Stimulated activated CD4-positive, alpha-beta T cell treated with anti-CD3 and anti-CD28 coated beads, Interleukin-2, amount 100 ng/mL, for 48 hours (primary cell): ENCODE measurements at places on chromosomes 3 and 15.

- DNase-seq = no peak
Measured at GRCh38 chr3:56826831-56827722, 25.3 kb upstream of the ARHGEF3 start.

DNA sequence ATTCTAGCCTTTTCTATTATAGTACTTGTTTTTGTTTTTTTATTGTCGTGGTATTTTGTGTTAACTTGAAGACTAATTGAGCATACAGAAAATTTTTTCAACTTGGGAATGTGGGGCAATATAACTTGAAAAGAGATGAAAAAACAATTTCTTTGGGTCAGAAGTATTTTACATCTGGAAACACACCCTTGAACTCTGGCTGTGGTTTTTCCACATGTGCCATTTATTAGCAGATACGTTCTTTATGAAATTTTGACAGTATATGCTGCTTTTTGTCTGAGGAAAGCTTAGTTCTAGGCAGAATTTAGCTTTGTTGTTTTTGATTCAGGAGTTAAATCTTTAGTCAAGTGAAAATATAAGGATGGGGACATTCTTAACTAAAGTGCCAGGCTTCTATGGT lies 44.7 kb downstream of the TCF12 start:
- no peak for DNase-seq

DNA sequence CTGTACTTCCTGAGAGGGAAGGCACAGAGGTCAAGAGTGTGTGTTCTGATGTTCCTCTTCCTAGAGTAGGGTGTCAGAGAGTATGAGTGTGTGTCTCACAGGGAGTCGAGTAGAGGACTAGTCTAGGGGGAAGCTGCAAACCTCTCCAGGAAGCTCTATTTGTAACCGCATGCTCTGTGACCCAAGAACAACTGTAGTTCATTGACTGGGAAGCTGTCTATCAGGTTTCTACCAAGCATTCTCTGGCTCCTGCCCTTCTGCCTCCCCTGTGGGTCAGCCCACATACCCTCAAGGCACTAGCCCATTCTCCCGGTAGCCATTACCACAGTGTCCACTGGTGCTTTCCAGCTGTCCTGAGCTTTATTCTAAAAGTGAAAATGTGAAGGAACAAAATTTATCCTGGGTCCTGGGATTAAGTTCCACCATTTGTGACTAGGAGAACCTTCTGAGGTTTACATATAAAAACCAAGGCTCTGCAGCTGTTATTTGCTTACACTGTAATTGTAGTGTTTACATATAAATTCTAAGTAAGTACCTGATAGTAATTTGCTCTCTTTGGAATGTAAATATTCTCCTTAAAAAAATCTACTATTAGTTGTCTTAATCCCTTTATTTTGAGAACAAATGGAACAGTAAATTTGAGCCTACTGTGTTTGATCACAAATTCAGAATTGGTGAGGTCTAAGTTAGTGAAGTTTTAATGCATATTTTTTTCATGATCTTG lies 40.7 kb downstream of the MYRIP start:
- no peak for DNase-seq

DNA sequence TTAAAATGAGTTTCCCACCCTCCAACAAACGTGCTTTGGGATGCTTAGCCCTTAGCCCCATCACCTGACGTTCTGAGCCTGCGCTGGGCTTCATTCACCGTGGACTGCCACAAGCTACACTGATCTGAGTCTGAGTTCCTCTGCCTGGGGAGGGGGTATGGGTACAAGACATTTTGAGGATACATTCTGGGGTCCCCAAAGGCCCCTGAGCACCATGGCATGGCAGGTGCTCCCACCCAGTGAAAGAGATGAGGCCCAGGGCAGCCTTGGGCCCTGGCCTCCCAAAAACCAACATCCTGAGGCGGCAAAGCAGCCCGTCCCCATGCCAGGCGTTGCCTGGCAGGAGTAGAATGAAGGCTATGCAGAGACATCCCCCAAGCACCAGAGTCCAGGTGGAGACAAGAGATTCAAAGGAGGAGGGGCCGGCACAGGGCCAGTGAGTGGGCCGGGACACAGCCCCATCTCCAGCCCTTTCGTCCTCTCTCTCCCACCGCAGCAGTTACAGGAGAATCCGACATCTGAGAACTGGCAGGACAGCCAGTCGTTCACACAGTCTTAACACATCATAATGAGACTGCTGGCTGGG lies 74.5 kb downstream of the VGLL4 start:
- no peak for DNase-seq

DNA sequence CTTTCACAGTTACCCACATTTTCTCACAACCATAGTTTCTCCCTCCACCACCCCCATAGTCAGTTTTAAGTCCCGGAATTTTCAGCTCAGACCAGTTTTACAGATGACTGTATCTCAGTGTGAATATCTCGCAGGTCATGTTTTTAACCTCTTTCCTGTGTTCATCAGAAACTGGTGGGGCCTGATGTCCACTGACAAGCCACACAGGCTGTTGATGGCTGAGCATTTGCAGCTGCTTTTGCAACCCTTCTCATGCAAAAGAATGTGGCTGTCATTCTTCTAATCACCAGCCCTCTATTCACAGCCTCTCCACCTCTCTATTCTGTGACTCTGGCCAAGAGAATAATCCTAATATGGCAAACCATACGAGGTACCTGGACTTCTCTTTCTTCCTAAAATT lies 8.5 kb downstream of the GYG1 start:
- no peak for DNase-seq

GRCh38 chr3:64939747-64940450 lies 252.1 kb upstream of the ADAMTS9 start:
- DNase-seq = no peak

DNA sequence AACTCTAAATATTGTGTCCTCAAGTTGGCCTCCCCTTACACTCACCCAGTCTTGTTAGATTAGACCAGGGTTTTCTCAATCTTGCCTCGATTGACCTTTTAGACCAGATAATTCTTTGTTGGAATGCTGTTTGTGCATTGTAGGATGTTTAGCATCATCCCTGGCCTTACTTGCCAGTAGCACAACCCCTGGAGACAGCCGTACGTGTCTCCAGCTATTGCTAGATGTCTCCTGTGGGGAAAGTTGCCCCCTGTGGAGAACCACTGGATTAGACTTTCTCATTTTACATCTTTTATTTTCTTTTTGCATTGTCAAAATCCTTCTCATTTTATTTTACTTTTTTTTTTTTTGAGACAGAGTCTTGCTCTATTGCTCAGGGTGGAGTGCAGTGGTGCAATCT lies 2.2 kb downstream of the WDR6 start:
- DNase-seq = no peak

GRCh38 chr3:55692957-55693558 lies 206.0 kb upstream of the WNT5A start:
- no peak for DNase-seq

GRCh38 chr3:36192901-36193300 lies 187.4 kb upstream of the STAC start:
- no peak for DNase-seq

DNA sequence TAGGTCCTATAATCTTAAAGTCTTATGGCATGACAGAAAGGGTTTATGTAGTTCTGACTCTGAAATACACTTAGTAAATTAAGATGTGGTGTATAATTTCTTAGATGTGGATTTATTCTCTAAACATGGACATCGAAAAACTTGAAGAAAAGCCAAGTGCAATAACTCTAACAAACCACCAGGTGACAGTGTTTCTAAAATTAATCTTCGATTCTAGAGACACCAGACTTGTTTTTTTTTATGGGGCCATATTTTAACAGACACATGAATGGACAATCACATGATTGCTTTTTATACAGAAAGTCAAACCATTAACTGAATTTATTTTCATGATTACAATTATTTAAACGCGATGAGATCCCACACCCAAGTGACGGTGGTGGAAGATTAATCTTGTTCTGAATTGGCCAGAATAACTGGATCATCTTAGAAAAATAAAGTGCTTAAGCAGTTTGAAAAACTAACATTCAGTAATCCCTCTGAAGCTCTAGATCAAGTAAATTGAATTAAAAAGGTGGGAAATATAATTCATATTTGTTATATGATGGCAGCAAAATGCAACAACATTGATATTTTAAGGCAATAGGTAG lies 305.1 kb downstream of the LSAMP start:
- no peak for DNase-seq

- DNase-seq = no peak
Measured at GRCh38 chr3:71966185-71966584, 181.2 kb upstream of the PROK2 start.

- no peak for DNase-seq
Measured at GRCh38 chr3:49570028-49570654, 15.9 kb downstream of the BSN start.

DNA sequence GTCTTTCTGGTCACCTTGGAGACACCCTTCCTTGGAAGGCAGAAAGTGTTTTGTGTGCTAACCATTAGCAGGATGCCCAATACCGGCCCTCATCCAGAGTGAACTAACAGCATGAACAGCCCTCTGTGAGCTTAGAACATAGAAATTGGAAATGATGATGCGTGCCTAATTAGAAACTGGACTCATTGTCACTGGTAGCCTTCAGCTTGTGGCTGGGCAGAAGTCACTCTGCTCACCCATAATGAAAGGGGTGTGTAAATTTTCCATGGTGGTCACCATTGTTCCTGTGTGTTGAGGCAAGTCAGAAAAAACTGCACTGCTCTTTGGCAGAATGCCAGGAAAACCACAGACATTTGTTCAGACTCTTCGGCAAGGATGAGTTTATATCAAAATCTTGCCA lies 74.7 kb upstream of the CNTN4 start:
- no peak for DNase-seq

DNA sequence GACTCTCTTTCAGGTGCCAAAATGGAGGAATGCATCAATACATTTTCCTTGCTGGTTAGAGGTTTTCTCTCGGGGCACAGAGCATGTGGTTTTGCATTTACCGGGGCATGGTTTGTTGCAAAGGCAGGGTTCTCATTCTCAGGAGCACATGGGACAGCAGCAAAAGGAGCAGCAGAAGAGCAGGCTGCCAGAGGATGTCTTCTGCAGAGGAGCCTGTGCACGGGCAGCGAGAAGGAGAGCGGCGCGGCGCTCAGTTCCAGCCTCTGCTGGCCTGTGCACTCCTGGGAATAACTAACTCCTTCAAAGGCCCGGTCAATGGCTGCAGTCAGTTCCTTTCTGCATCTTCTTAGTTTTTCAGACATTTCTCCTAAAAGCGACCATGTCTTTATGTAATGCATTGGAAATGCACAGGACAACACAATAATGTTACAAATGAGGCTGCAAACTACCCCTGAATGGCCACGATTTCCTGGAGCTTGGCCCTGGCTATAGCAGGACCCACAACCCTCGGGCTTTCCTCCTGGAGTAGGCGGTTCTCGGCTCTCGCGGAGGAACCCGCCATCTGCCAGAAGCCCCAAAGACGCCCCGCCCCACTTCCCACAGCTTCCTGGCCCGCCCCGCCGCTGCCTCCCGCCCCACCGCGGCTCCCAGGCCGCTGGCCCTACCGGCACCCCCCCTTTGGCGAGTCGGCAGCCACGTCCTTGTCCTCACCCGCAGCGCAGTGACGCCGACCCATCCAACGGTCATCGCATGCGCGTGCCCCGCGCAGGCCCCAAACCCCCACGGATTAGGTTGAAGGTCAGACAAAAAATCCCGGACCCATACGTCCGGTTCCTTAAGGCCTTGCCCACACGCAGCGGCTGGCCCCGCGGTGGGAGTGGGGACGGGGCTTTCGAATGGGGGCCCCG lies at the start of gene C3orf62:
C3orf62 (minus strand) TSS at position 758 of the 908 bp plus-strand sequence; CDS start at position 398, 360 bp downstream.
- peak; percentile 74 for DNase-seq

- DNase-seq = no peak
Measured at GRCh38 chr3:7306901-7307300, 446.0 kb downstream of the GRM7 start.

DNA sequence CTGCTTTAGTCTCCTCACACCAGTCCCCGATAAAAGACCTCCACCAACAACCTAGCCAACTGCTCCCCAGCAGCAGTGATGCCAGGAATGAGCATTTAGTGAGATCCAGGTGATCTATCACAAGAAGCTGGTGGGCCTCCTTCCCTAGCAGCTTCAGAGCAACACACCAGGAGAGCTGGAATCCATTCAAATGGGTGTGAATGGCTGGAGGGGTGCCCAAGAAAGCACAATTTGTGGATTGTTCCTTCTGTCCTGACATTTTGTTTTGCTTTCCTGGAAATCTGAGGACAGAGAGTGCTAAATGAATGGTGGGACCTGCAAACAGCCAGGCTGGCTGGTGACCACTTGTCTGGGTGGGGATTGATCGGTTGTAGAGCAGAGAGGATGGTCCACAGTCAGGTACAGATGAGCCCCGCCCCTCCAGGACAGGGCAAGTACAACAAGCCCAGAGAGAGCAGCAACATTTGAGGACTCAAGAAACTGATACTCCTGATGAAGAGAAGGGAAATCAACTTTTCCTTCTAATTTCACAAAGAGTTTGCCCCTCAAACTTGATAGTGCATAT lies 316.8 kb downstream of the VPS13C start:
- no peak for DNase-seq

DNA sequence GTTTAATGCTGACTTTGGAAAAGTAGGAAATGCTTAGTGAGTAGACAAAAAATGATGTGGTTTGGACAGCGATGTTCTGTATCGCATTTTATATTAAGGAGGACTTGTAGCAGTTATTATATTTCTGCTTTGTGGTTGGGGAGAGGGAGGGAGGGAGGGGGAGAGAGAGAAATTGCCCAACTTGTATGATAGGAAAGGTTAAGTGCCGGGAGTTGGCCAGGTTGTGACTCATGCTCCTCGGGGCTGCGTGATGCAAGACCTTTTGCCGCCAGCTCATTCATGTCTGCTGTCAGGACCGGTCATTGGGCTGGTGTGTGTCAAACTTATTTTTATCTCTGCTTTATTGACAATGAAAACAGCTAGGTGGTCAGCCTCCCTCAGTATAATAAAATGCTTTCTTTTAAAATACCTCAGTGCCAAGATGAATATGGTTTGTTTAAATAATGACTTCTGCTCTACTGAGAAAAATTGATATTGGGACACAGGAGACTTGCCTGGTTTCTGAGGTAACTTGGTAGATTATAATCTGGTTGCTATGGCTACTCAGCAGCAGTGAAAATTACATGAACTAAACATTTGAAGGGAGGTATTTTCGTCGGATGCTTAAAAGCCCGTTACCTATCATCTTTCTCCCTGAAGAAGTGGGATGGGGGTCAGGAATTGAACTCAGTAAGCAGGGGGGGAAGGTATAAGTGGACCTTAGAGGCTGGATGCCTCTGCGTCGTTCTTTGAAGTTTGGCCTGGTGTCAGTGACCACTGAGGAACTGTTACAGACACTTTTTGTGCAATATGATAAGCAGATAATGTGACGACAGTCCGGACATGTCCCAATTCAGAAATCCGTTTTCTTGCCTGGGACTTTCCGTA lies 90.7 kb downstream of the FNDC3B start:
- no peak for DNase-seq

- no peak for DNase-seq
Measured at GRCh38 chr3:127743351-127744252, 70.8 kb downstream of the ABTB1 start.

GRCh38 chr3:79018671-79019136 lies 749.1 kb downstream of the ROBO1 start:
- no peak for DNase-seq

GRCh38 chr15:67335534-67336222 lies 81.1 kb downstream of the IQCH start:
- DNase-seq = no peak

- DNase-seq = no peak
Measured at GRCh38 chr3:52779011-52779836, 1.8 kb downstream of the ITIH1 start.

GRCh38 chr3:122146466-122146865 lies 37.0 kb upstream of the CASR start:
- DNase-seq = peak; percentile 56
